CD4-positive, CD25-positive, alpha-beta regulatory T cell (primary cell): ENCODE measurements at places on chromosomes 1 and 21. TPM values are rescaled to one million over a fixed set of nuclear protein-coding genes. Genes with fewer than 3 reads are reported as not detected.

DNA sequence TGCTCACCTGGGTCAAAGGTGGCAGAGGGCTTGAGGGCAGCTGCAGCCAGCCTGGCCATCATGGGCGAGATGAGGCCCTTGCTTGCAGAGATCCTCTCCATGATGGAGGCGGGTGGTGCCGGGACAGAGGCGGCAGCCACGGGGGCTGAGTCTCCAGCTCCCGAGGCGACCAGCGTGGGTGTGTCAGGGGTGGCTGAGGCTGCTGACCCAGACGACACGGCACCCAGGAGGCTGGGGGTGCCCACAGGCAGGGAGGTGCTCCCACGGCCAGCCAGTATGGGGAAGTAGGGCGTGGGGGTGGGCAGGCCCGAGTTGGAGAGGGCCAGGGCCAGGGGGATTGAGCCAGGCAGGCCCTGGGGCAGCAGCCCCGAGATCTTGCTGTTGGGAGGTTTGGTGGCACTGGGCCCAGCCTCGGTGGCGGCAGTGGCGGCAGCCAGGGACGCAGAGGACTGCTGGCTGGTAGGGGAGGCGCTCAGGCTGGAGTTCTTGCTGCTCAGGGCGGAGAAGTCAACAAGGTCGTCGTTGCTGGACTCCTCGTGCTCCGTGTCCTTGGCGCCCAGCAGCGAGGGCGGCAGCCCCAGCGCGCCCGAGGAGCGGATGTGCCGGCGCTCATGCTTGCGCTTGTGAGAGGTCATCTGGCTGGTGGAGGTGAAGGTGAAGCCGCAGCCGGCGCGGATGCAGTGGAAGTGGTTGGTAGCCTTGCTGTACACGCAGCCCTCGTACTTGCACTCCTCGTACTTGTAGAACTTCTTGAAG is 142.9 kb downstream of the CASZ1 start:
- no peaks in the 10 kb centered on the region for H3K4me1 ChIP-seq
- no peak overlapping the region for H3K27ac ChIP-seq
- no peak for DNase-seq
- no peak overlapping the region for H3K4me3 ChIP-seq
- H3K27me3 ChIP-seq = no peaks in the 10 kb centered on the region

DNA sequence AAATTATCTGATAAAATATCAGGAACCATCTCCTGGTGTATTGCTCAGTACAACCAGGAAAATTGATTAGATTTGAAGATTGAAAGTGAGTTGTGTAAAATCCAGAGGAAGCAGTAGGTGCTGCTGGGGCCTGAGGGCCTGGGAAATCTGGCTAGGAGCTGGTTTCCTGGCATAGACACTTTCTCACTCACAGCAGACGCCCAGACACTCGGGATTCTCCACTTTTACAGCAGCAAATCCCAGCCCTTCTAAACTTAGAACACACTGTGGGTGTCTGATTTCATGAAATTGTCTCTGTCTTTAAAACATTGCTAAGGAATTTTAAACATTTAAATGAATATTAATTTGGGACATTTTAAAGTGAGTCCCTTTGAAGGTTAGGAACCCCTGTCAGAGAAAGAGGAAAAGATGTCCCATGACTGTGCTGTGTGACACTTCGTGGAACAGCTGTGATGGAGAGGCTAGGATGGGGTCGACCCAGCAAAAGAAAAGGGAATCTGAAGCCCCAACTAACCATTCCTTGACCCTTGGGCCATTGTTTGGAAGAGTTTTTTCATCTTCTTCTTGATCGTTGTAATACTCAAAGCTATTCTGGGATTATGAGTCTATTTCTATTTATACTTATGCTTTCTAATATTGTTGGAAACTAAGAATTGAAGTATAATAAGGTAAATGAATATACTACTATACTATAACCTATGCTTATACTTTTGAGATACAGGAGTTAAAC is 49.0 kb upstream of the VAMP3 start:
- H3K27ac ChIP-seq = no peak overlapping the region
- H3K27me3 ChIP-seq = peaks cover 1% of the 10 kb centered on the region
- no peak overlapping the region for H3K4me3 ChIP-seq
- no peaks in the 10 kb centered on the region for H3K4me1 ChIP-seq

DNA sequence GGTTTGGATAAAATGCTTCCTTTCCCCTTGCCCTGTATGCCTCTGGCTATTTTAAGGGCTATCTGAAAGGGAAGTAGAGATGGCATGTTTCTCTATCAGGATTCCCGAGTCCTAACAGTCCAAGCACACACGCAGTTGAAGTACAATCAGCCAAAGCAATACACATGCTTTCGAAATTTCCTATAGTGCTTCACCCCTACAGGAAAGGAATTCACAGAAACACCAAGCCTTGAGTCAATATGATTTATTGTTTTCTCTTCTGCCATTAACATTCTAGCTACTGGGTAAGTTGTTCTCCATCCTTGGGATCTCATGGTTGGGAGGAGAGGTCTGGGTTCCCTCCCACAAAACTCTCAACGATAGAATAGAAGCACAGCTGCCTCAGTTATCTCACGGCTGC is 8.7 kb downstream of the ITLN1 start:
- H3K36me3 ChIP-seq = no peaks in the 10 kb centered on the region
- DNase-seq = no peak
- H3K27me3 ChIP-seq = no peaks in the 10 kb centered on the region
- no peak overlapping the region for H3K27ac ChIP-seq
- H3K4me1 ChIP-seq = peaks cover 7% of the 10 kb centered on the region
- no peak overlapping the region for H3K4me3 ChIP-seq

The NGF gene
- total RNA-seq = not detected

The LCE1F gene
- not detected for total RNA-seq

The UTP11 gene
- 12.3 TPM for total RNA-seq

GRCh38 chr1:116808200-116808847 is 54.1 kb downstream of the CD2 start:
- H3K4me3 ChIP-seq = peak overlapping the region; percentile 71
- peaks cover 62% of the 10 kb centered on the region for H3K4me1 ChIP-seq
- H3K27me3 ChIP-seq = no peaks in the 10 kb centered on the region
- DNase-seq = no peak
- peak overlapping the region; percentile 90 for H3K27ac ChIP-seq
- H3K36me3 ChIP-seq = no peaks in the 10 kb centered on the region

GRCh38 chr1:42731585-42731984 is 8.5 kb downstream of the CLDN19 start:
- H3K36me3 ChIP-seq = no peaks in the 10 kb centered on the region
- H3K27me3 ChIP-seq = no peaks in the 10 kb centered on the region
- H3K4me1 ChIP-seq = no peaks in the 10 kb centered on the region

DNA sequence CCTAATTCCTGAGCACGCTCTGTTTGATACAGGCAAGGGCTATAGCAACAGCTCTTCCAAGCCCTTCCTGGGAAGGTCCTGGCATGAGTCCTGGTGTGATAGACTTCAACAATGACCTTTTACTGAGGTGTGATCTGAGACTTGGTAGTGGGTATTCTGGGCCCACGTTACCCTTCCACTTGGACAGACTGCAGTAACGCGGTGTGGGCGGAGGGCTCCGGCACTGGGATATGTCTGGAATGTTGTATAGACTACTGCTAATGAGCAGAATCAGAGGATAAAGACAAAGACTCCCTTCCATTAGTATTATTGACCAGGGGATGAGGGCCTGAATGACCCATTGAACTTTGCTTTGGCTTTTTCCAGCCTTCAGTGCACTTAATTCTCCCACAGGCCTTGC is 262.3 kb downstream of the RWDD3 start:
- no peak overlapping the region for H3K4me3 ChIP-seq
- no peak overlapping the region for H3K27ac ChIP-seq
- H3K4me1 ChIP-seq = no peaks in the 10 kb centered on the region
- no peaks in the 10 kb centered on the region for H3K27me3 ChIP-seq

DNA sequence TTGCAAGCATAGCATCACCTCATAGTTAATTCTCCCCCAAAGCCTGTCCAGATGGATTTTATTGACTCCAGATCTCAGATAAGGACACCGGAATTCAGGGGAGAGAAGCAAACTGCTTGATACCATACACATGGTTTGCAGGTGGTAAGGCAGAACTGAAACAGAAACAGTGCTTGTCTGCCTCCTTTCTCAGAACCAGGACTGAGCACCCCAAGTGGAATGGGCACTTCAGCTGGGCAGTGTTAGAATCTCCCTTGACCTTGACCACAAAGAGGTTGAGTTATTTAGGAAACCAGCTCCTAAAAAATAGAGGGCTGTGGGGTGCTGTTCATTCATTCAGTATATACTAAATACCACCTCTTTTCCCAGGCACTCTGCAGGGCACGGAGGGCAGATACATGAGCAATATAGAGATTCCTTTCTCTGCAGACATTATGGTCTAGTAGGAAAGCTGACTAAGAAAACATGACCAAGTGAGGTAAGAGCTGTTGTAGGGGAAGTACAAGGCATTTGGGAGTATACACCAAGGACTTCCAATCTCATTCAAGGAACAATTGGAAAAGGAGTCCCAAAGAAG is 185.2 kb downstream of the C1orf94 start:
- DNase-seq = no peak
- H3K4me1 ChIP-seq = no peaks in the 10 kb centered on the region
- no peaks in the 10 kb centered on the region for H3K36me3 ChIP-seq
- H3K27me3 ChIP-seq = peaks cover 2% of the 10 kb centered on the region

GRCh38 chr1:247360991-247361731 is 29.5 kb upstream of the ZNF496 start:
- no peaks in the 10 kb centered on the region for H3K36me3 ChIP-seq
- no peaks in the 10 kb centered on the region for H3K4me1 ChIP-seq
- no peak overlapping the region for H3K4me3 ChIP-seq
- peaks cover 2% of the 10 kb centered on the region for H3K27me3 ChIP-seq
- no peak for DNase-seq

- no peak overlapping the region for H3K27ac ChIP-seq
- no peak for DNase-seq
- no peaks in the 10 kb centered on the region for H3K4me1 ChIP-seq
- H3K36me3 ChIP-seq = no peaks in the 10 kb centered on the region
- H3K4me3 ChIP-seq = no peak overlapping the region
These were observed 21.6 kb downstream of the PSEN2 start for GRCh38 chr1:226891846-226892523.

The DLGAP3 gene
- total RNA-seq = 1.2 TPM

GRCh38 chr1:183318433-183318832 is 99.7 kb downstream of the NMNAT2 start:
- no peak overlapping the region for H3K27ac ChIP-seq
- H3K4me3 ChIP-seq = no peak overlapping the region
- H3K36me3 ChIP-seq = no peaks in the 10 kb centered on the region

DNA sequence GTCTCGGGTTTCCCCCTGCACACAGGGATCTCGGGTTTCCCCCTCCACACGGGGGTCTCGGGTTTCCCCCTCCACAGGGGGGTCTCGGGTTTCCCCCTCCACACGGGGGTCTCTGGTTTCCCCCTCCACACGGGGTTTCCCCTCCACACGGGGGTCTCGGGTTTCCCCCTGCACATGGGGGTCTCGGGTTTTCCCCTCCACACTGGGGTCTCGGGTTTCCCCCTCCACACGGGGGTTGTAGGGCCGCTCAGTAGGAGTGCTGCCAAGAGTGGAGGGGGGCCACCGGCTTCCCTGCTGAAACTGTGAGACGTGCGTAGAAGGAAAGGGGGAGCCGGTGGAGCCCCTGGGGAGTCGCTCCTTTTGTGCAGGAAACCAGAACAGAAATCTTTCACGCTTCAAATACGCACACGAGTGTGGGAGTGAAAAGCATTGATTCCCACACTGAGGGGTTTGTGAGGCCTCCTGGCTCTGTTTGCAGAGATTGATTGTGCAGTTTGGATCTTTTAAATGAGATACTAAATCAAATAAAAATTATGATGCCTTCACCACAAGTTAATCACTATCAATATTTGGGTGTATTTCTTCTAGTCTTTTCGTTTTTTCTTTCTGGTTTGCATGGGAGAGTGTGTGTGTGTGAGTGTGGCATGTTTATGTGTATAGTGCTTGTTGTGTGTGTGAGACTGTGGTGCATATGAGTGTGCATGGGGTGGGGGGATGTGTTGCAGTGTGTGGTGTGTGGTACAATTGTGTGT is 54.3 kb upstream of the TRAPPC10 start:
- peaks cover 26% of the 10 kb centered on the region for H3K36me3 ChIP-seq
- no peak for DNase-seq
- no peaks in the 10 kb centered on the region for H3K4me1 ChIP-seq
- no peaks in the 10 kb centered on the region for H3K27me3 ChIP-seq
- no peak overlapping the region for H3K4me3 ChIP-seq
